IPS DF 6.9 (cell line): ENCODE measurements at places on chromosomes 2 and 18.

GRCh38 chr18:9189491-9189890, 52.9 kb downstream of the ANKRD12 start:
- DNase-seq: no peak

DNA sequence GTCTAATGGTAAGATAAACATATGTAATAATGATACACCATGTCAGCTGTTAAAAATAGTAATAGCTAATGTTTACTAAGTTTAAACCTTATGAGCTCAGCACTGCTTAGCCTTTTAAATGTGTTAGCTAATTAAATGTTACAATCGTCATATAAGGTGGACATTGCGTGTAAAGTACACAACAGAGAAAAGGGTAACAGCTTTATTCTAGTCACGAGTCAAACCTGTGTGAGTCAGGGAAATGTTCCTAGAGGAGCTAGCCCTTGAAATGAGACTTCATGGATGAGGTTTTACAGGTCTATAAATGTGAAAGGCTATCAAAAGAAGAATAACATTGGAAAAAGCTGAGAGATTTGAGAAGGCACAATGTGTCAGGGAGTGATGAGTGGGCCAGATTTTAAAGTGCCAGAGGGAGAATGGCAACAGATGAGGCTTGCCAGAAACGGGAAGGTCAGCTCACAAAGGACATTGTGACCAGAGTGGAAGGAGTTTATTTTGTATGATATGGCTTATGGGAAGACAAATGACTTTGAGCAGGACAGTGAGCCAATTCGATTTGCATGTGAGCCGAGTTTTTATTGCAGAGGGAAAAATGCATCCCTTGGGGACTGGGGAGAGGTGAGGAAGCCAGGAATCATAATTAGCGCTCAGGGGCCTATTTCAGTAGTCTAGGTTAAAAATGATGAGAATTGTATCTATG, 276.3 kb downstream of the CTNNA2 start:
- no peak for DNase-seq

DNA sequence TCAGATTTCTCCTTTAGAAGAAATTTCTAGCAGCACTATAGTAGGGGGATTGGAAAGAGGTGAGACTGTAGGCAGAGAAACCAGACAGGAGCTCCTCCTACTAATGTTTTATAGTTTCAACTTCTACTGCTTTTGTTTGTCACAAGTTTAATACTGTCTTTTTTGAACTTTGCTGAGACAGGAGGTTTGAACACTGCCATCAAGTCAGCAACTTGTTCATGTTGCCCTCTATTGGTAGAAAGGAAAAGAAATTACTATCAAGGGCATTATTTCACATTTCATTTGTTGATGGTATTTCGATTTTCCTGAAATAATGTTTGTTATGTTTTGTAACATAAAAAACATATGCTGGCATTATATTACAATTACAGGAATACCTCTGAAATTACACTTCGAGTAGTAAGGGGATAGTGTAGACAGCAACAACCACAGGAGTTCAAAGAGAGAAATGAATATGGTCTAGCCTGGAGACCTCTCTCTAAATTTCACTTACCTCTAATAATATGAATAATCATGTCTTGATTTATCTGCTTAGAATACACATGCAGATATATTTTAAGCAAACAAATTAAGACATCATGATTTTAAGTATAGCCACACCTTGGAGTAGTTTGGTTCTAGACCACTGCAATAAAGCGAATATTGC, 12.4 kb upstream of the CCDC88A start:
- DNase-seq: no peak

DNA sequence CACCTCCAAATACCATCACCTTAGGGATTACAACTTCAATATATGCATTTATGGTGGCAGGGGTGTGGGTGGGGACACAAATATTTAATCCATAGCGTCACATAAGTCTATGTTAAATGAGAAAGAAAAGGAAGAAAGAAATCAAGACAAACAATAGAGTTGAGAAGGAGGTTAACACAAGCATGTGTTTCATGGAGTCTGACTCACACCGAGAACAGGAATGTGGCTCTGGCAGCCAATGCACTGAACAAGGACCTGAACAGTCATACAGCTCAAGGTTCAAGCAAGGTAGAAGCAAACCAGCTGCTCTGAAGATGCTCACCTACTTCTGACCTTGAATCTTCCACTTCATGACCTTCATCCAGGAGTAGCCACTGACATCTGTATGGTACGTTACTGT, 36.2 kb upstream of the LPIN1 start:
- no peak for DNase-seq

DNA sequence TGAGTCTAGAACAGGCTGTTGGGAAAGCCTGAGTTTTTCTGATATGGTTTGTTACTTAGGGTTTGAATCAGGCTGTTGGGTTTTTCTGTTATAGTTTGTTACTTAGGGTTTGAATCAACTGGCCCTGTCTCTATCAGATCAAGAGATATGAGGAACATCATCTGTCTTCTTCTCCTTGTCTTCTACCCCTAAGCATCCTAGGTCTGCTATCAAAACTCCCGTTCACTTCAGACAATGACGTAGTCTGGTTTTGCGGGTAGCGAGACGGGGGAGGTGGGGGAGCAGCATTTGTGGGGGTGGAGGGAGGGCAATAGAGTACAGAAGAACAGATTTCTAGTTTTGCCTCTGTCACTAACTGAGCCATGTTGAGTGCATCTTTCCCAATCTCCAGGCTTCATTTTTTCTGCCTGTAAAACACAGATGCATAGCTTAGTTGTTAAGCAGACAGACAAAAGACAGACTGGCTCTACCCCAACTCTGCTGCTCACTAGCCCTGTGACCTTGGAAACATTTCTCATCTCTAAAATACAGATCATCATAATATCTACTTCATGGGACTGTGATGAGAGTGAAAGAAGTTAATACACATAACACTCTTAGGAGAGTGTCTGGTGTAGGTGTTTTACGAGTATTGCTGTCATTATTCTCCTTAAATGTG, 9.1 kb downstream of the TNP1 start:
- DNase-seq: no peak

- no peak for DNase-seq
Measured at GRCh38 chr2:137123226-137123625, 357.9 kb downstream of the THSD7B start.

- DNase-seq: no peak
Measured at GRCh38 chr2:54629914-54630857, 93.3 kb upstream of the EML6 start.

- no peak for DNase-seq
Measured at GRCh38 chr2:32248299-32248698, 16.4 kb downstream of the NLRC4 start.

DNA sequence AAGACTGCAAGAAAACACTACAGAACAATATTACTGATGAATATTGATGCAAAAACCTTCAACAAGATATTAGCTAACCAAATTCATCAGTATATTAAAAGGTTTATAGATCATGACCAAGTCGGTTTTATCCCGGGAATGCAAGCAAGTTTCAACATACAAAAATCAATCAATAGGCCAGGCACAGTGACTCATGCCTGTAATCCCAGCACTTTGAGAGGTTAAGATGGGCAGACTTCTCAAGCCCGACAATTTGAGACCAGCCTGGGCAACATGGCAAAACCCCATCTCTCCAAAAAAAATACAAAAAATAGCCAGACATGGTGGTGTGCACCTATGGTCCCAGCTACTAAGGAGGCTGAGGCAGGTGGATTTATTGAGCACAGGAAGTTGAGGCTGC, 82.9 kb downstream of the FSIP2 start:
- DNase-seq: no peak

GRCh38 chr18:27185025-27185763, at the start of gene CHST9:
Gene CHST9 (minus strand): TSS chr18:27185308. CDS start chr18:27142809, 42,499 bp downstream.
- no peak for DNase-seq

DNA sequence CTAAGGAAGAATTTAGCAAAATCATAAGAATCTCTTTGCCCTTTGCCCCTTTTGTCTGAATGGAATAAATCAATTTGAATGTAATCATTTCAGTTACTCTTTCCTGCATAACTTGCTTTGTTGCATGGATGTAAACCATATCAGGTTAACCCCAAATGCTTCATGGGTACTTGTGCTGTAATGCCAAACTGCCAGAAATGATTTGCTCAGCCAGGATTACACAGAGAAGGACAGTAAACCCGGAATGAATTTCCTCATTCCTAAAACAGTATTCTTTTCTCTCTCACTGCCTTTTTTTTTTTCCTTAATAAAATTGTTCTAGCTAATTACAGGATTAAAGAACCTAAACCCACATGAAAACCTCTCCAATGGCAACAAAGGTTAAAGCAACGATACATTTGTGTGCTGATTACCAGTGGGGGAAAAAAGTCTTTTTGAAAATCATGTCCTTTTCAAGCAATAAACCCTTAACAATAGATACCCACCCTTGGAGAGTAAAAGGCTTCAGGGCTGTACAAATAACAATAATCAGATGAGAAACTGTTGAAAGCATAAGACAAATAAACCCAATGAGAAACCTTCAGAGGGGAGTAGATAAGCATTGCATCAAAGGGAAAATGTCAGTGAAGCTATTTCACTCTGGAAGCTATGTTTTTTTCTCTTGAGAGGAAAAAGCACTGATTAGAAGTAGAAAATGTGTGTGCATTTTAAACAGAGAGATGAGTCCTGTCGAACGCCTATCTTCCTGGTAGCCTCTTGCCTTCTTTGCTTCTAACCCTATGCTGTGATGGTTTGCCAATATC, 275.3 kb downstream of the CDH2 start:
- no peak for DNase-seq

- no peak for DNase-seq
Measured at GRCh38 chr2:53744395-53745065, 23.1 kb upstream of the CHAC2 start.

- no peak for DNase-seq
Measured at GRCh38 chr2:42510608-42511243, 16.9 kb upstream of the KCNG3 start.

- no peak for DNase-seq
Measured at GRCh38 chr2:8229546-8229986, 452.3 kb upstream of the ID2 start.

- no peak for DNase-seq
Measured at GRCh38 chr18:23284629-23285028, 149.3 kb downstream of the CABLES1 start.

DNA sequence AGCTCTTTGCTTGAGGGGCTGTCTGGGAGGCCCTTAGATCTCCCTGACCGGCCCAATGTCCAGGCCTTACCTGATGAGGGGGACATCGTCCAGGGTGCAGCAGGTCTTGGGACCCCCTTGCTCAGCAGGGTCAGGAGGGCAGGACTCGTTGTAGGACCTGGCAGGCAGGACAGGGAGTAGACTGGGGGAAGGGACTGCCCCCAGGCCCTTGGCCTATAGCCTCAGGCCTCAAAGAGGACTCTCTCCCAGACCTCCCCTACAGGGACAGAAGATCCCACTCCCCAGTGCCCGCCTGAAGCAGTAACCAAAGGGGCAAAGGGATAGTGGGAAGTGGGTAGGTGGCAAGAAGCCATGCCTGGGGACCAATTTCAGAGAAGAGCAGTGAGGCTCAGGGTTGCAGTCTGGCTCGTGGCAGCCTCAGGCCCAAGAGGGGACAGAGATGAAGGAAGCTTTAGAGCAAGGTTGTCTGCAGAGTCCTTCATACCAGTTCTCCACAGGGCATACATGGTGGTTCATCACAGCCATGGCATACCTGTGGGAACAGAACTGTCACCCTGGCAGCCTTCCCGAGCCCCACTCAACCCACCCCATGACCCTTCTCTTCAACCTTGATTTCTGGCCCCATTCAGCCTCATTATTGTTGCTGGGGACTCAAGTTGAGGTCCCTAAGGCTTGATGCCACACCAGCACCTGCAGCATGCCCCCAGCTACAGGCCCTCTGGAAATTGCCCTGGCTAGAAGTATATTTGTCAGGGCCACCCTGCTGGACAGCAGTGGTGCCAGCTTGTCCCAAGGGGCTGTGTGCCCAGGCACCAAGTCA, 1.3 kb downstream of the TMEM150A start:
- no peak for DNase-seq

- no peak for DNase-seq
Measured at GRCh38 chr2:170202437-170202836, 24.5 kb downstream of the MYO3B start.

- DNase-seq: no peak
Measured at GRCh38 chr2:226080334-226080733, 680.8 kb downstream of the NYAP2 start.
